IPS DF 6.9 (cell line): ENCODE measurements at places on chromosomes 2 and 18.

- H3K36me3 ChIP-seq = no peaks in the 10 kb centered on the region; the same call in 1 of the 2 replicates
- DNase-seq = no peak
- H3K27ac ChIP-seq = no peak overlapping the region
- no peaks in the 10 kb centered on the region for H3K27me3 ChIP-seq
These were observed 71.0 kb downstream of the STPG4 start for GRCh38 chr2:47083886-47084687.

DNA sequence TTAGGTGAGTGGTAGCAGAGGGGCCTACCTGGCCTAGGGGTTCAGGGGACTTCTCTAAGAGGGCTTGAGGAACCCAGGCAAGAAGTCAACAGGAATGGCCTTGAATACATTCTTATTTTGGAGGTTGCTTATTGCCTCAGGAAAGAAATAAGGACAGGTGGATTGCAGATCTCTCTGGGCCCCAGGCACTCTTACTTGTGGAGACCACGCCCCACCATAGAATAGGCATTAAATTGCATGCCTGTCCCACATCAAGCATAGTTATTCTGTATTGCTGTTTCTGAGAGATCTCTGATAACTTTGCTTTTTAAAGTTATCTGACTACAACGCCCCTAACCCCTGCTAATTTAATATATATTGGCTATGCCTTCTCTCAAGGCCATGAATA is 68.0 kb upstream of the SP3 start:
- DNase-seq = no peak
- no peaks in the 10 kb centered on the region for H3K36me3 ChIP-seq
- H3K27ac ChIP-seq = no peak overlapping the region
- no peaks in the 10 kb centered on the region for H3K4me1 ChIP-seq
- no peaks in the 10 kb centered on the region for H3K27me3 ChIP-seq

GRCh38 chr2:24970483-24971285 is 1.1 kb downstream of the DNAJC27 start:
- H3K4me3 ChIP-seq = peak overlapping the region; percentile 95
- H3K4me1 ChIP-seq = no peaks in the 10 kb centered on the region
- H3K27me3 ChIP-seq = no peaks in the 10 kb centered on the region
- H3K27ac ChIP-seq = no peak overlapping the region
- DNase-seq = no peak

DNA sequence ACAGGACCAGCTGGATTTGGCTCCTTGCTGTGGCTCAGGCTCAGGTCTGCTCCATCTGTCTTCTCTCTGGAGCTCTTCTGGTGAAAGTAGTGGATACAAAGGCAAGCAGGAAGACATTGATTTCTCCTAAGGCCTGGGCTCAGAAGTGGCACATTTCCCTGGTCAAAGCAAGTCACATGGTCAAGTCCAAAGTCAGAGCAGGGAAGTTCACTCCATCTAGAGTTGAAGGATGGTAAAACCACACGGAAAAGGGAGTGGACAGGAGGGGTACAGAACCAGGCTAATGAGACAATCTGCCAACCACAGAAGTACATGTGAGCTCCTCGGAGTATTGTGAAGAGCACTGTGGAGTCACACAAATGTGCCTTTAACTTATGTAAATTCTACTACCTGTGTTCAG is 66.1 kb downstream of the MARCO start:
- no peaks in the 10 kb centered on the region for H3K36me3 ChIP-seq
- H3K27ac ChIP-seq = no peak overlapping the region
- H3K4me1 ChIP-seq = no peaks in the 10 kb centered on the region; the same call in 1 of the 2 replicates

DNA sequence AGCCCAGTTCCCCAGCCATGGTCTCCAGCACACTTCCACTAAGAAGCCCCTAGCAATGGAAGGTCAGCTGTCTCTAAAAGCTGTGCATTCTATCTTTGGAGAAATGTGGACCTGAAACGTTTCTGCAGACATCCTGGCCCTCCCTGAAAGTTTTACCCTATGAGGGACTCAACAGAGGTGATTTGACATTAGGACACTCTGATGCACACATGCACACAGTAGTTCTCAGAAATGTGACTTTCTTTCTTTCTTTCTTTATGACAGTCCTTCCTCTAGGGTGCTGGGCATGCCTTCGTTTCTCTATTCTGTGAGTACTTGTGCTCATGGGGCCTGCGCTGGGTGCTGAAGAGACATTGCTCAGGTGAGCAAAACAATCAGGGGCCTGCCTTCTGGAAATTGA is 857.3 kb downstream of the RNF144A start:
- no peaks in the 10 kb centered on the region for H3K36me3 ChIP-seq
- H3K4me3 ChIP-seq = no peak overlapping the region
- H3K4me1 ChIP-seq = no peaks in the 10 kb centered on the region; the same call in 1 of the 2 replicates
- no peaks in the 10 kb centered on the region for H3K27me3 ChIP-seq
- no peak overlapping the region for H3K27ac ChIP-seq

DNA sequence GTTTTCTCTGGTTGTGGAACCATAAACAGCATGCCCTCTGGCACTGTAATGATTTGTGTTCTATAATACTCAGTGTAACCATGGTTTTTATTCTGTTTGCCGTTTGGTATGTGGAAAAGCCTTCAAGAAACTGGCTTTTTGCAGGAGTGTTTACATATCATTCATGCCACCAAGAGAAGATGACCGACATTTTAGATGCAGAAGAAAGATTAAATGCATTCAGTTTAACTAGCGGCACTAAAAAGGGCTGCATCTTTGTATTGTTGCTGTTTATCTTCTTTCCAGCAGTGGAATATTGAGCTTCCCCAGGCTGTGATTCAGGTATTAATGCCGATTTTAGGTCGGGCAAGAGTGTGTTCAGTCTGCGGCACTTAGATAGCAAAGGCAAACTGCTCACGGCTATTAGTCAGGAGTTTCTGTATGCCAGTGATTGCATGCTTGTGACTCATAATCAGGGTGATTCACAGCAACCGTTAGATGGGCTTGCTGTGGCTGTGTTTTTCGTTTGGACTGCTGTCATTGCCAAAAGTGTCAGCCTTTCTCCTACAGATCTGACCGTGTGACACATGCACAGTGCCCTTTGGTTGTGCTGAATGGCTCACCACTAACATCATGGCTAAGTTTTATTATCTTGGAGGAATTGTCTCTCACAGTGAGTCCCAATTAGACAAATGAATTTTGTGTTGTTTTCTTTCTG is 479.7 kb downstream of the PARD3B start:
- no peak for DNase-seq
- H3K4me3 ChIP-seq = no peak overlapping the region
- no peak overlapping the region for H3K27ac ChIP-seq
- H3K27me3 ChIP-seq = no peaks in the 10 kb centered on the region
- H3K4me1 ChIP-seq = no peaks in the 10 kb centered on the region

GRCh38 chr2:30410217-30410616 is 36.8 kb upstream of the LCLAT1 start:
- DNase-seq = no peak
- H3K27ac ChIP-seq = no peak overlapping the region
- H3K36me3 ChIP-seq = no peaks in the 10 kb centered on the region
- no peaks in the 10 kb centered on the region for H3K27me3 ChIP-seq

DNA sequence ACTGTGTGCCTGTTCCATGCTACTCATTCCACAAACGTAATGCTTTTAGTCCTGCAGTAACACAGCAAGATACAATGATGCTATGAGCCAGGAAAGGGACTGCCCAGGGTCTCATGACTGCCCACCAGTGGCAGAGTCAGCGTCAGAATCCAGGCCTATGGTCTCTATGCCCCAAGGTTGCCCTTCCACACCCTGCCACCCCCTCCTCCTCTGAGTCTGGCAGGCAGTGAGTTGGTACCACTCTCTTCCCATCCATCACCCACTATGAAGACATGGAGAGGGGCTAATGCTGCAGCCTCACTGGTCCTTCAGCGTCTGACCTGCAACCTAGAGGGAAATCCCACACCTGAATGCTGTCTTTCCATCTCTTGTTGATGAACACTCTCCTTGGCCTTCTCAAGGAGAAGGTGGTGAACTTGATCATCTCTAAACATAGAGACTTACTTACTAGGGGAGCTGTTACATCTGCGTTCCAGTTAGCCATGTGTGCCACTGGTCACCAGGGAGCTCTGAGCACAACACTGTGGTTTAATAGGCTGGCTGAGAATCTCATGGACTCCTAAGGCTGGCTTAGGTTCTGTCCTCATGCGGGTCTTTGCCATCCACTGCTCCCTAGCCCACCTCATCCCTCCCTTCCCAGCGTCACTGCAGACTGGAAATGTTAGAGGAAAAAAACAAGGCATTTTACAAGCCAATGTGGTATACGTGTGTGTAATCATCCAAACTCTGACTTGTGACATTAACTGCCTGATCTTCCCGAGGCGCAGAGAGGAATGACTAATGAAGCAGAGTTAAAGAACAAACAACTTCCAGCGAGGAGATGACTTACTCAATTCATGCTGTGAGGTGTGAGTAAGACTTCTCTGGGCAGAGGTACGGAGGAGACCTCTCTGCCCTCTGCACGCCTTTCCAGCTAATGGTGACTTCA is 28.8 kb downstream of the STEAP3 start:
- H3K27ac ChIP-seq = no peak overlapping the region
- peaks cover 4% of the 10 kb centered on the region; the same call in 1 of the 2 replicates for H3K36me3 ChIP-seq
- no peak for DNase-seq
- H3K4me3 ChIP-seq = no peak overlapping the region
- no peaks in the 10 kb centered on the region for H3K27me3 ChIP-seq

- DNase-seq = no peak
- no peaks in the 10 kb centered on the region for H3K27me3 ChIP-seq
- H3K4me3 ChIP-seq = no peak overlapping the region
- no peaks in the 10 kb centered on the region; the same call in 1 of the 2 replicates for H3K4me1 ChIP-seq
- H3K27ac ChIP-seq = no peak overlapping the region
These were observed 15.8 kb upstream of the BOD1L2 start for GRCh38 chr18:57131101-57131500.

DNA sequence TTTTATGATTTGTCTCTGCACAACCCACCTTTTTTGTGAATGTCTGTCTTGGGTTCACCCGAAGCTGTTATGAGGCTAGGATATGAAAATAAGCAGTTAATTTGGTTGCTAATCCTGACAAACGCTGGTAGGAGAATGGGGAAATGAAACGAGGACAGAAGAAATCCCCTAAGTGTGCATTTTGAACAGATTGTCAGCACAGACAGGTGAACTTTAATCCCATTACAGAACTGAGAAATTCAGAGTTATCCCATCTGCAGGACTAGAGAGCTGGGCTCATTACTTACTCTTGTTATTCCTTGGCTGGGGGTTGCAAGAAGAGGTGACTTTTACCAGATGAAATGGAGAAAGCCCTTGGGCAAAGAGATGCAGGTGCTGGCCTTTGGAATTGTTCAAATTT is 123.3 kb upstream of the NYAP2 start:
- H3K27ac ChIP-seq = no peak overlapping the region
- no peaks in the 10 kb centered on the region for H3K27me3 ChIP-seq
- no peak for DNase-seq
- H3K36me3 ChIP-seq = no peaks in the 10 kb centered on the region
